ENCODE measurements at places on chromosomes 6 and 20.

- H3K36me3 ChIP-seq = no peaks in the 10 kb centered on the region
- peak; percentile 75 for DNase-seq
- no peaks in the 10 kb centered on the region for H3K4me1 ChIP-seq
- H3K27ac ChIP-seq = no peak overlapping the region
- H3K27me3 ChIP-seq = no peaks in the 10 kb centered on the region
- H3K4me3 ChIP-seq = no peak overlapping the region
These were observed 38.0 kb downstream of the TMEM170B start for GRCh38 chr6:11575408-11576033.

GRCh38 chr6:107344383-107344782, 115.0 kb downstream of the PDSS2 start:
- H3K4me3 ChIP-seq = no peak overlapping the region
- no peak for DNase-seq
- no peaks in the 10 kb centered on the region for H3K27me3 ChIP-seq
- H3K27ac ChIP-seq = no peak overlapping the region
- H3K36me3 ChIP-seq = no peaks in the 10 kb centered on the region

GRCh38 chr6:52286798-52287432, 2.4 kb upstream of the MCM3 start:
- peaks cover 4% of the 10 kb centered on the region for H3K36me3 ChIP-seq
- no peaks in the 10 kb centered on the region for H3K27me3 ChIP-seq
- DNase-seq = peak; percentile 71
- peaks cover 3% of the 10 kb centered on the region for H3K4me1 ChIP-seq
- H3K27ac ChIP-seq = no peak overlapping the region

- H3K27me3 ChIP-seq = no peaks in the 10 kb centered on the region
- peak overlapping the region; percentile 31 for H3K4me3 ChIP-seq
- H3K4me1 ChIP-seq = peaks cover 3% of the 10 kb centered on the region
- no peaks in the 10 kb centered on the region for H3K36me3 ChIP-seq
- DNase-seq = no peak
These were observed 420.5 kb downstream of the MAFB start for GRCh38 chr20:40268321-40269075.

- H3K4me3 ChIP-seq = no peak overlapping the region
- no peaks in the 10 kb centered on the region for H3K27me3 ChIP-seq
- no peak for DNase-seq
- no peak overlapping the region for H3K27ac ChIP-seq
These were observed 6.4 kb downstream of the SERPINB6 start for GRCh38 chr6:2964793-2965505.

DNA sequence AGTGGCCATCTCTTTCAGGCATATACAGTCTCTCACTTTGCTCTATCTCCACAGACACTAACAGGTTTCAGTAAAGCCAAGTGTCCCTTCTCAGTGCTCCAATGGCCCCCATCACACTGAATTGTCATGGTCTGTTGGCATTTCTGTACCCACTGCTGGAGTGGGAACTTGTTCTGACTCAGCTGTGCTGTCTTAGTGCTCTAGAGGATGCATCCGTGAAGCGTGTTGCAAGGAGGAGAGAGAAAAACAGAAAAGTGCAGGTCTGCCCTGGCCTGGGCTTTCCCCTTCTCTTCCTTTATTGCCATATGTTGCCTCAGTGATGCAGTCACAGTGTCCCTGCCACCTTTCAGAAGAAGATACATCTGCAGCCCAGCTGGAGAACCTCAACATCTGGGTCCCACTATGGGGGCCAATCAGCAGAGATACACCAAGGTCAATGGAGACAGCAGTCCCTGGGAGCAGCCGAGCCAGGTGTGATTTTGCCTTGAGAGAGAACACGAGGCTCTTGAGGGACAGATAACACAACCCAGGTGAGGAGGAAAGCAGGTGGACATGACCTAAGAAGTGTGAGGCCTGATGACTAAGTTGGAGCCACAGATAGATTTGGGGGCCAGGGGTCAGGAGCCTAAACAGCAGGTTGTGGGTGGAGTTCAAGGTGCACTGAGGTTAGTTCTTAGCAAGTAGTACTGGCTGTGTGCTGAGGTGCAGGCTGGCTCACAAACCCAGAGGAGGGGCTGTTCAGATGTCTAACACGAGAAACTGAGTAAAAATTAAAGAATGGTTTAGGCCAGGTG, 5.6 kb upstream of the PLCG1 start:
- H3K27ac ChIP-seq = no peak overlapping the region
- peaks cover 5% of the 10 kb centered on the region for H3K4me1 ChIP-seq
- peaks cover 9% of the 10 kb centered on the region for H3K36me3 ChIP-seq
- no peak overlapping the region for H3K4me3 ChIP-seq
- no peaks in the 10 kb centered on the region for H3K27me3 ChIP-seq
- no peak for DNase-seq

DNA sequence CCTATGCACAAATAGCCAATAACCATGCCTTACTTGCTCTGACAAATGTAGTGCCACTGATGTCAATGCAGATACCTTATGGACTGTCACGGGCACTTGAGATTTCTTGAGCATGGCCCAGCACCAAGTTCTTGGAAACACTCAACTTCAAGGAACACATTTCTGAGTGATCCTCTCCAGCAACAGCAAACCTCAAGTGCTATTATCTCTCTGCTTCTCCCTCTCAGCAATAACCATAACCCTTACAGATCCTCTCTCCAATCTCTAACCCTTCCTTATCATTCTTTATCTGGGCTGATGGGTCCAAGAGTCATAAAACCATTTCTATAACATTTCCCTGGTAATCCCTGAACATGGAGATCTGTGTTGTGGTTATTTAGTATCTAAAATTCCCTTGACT, 266.9 kb upstream of the STXBP5 start:
- no peak overlapping the region for H3K27ac ChIP-seq
- no peaks in the 10 kb centered on the region for H3K36me3 ChIP-seq
- no peaks in the 10 kb centered on the region for H3K27me3 ChIP-seq
- DNase-seq = no peak

DNA sequence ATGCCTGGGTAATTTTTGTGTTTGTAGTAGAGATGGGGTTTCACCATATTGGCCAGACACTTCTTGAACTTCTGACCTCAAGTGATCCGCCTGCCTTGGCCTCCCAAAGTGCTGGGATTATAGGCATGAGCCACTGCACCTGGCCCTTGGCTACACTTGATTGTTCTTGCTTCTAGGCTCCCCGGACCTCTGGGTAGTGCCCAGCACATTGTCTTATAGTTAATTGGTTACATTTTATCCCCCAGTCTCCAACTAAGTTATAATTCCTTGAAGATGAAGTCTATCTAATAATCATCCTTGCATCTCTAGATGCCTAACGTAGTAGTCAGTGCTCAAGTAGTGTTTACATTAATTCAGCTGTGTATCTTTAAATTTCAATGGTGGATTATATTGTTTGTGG, 11.8 kb downstream of the SMPDL3A start:
- H3K4me3 ChIP-seq = no peak overlapping the region
- no peak overlapping the region for H3K27ac ChIP-seq
- DNase-seq = no peak
- H3K36me3 ChIP-seq = no peaks in the 10 kb centered on the region
- no peaks in the 10 kb centered on the region for H3K27me3 ChIP-seq

GRCh38 chr6:138527411-138528088, 28.3 kb upstream of the NHSL1 start:
- peaks cover 2% of the 10 kb centered on the region for H3K4me1 ChIP-seq
- no peaks in the 10 kb centered on the region for H3K36me3 ChIP-seq
- H3K4me3 ChIP-seq = no peak overlapping the region
- no peaks in the 10 kb centered on the region for H3K27me3 ChIP-seq
- H3K27ac ChIP-seq = no peak overlapping the region
- no peak for DNase-seq

DNA sequence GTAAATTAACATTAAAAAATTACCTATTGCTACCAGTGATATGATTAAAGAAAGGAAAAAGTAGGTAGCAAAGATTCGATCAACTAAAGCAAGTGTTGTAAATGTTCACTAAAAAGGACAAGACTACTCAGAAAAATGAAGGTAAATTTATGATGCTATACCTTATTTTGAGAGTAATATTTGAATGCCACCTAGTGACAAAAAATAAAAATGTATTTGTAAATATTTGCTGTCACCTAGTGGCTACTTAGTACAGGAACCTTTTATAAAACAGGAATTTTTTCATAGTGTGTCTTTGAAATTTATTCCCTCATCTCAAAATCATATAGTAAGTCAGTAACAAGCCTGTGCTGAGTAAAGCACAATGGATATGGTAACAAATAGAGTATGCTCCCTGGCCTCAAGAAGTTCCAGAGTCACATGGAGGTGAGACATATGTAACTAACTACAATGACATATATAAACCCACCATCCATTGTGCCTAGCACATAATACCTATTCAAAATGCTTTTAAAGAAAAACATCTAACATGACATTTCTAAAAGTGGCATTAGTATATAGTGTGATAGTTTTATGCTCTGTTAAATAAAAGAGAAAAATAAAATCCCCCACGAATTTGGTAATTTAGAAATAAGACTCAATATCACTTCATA, 193.1 kb upstream of the SIM1 start:
- H3K27ac ChIP-seq = no peak overlapping the region
- peak; percentile 61 for DNase-seq
- no peaks in the 10 kb centered on the region for H3K4me1 ChIP-seq
